ENCODE measurements at places on chromosomes 6 and 20.

GRCh38 chr6:2552526-2553154 lies 198.1 kb downstream of the MYLK4 start:
- no peak for DNase-seq

DNA sequence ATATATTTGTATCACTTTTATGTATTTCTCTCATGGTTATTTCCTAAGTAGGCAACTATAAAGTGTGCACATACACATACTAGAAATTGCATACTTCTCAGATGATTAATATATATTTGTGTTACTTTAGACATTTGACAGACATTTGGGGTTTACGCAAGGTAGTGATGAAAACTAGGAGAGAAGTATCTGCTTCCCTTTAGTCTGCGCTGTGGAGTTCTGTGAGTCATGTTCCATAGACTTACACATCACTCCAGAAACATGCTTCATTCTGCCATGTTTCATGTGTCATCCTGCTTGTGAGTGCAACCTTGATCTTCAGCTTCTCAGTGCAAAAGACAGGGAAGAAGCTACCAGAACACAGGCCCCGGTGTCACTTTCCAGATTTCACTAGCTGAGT lies 200.7 kb upstream of the BMP2 start:
- no peak for DNase-seq

DNA sequence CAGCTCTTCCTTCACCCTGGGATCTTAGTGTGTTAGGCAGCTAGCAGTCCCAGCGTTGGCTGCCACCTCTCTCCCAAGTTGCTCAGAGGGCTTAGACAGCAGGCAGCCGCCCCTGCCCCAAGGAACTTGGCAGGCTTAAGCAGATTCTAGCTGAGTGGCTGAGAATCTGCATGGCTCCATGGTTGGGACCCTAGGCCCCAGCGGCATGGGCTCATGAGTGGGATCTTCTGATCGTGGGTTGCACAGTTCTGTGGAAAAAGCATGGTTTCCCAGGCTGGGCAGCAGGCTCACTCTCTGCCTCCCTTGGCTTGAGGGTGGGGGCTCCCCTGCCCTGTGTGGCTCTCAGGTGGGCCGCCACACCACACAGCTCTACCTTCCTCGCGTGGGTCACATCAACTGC lies 1624.9 kb downstream of the GRIK2 start:
- no peak for DNase-seq

DNA sequence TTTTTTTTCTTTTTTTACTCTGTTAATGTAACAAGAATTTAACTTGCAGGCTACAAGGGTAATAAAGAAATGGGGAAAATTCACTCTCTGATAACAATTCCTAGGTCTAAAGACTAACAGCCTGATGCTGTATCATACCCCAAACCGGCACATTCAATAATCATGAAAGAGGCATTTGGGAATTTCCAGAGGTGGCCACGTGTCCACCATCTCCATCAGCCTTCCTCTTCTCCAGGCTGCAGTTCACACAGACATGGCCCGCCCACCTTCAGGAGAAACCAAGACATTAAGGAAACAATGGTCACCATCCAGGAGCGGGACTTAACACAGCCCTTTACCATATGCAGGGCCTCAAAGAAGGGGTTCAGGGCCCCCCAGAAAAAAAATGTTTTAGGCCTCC lies 44.8 kb downstream of the PDE10A start:
- DNase-seq, result no peak

DNA sequence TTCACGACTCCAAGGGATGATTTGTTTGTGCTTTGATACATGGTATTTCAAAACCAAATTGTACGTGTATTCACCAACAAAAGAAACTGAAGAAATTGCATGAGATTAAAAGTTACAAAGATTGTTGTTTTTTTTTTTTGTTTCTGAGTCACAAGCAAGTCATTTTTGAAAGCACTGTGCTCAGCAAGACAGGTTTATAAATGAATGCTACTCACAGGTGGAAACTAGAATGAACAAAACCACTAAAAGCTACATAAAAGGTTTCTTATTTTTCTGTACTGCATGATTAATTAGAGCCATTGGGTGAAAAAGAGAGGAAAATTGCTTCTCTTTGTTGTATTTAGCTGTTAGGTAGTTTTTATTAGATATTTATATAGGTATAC lies 90.2 kb upstream of the RIPOR2 start:
- no peak for DNase-seq
